ENCODE measurements at places on chromosomes 2 and 18.

DNA sequence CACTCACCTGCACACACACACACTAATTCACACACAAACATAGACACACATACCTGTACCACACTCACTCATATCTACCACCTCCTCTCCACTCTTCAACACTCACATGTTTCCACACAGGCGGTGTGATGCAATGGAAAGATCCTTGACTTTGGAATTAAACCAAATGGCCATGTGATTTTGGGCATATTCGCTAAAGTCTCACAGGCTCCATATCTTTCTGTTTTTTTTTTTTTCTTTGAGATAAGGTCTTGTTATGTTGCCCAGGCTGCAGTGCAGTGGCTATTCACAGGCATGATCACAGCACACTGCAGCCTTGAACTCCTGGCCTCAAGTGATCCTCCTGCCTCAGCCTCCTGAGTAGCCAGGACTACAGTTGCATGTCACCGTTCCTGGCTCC lies 91.1 kb upstream of the MEX3C start:
- DNase-seq = no peak

- DNase-seq = no peak
These were observed 27.5 kb downstream of the CDH20 start for GRCh38 chr18:61360404-61361383.

DNA sequence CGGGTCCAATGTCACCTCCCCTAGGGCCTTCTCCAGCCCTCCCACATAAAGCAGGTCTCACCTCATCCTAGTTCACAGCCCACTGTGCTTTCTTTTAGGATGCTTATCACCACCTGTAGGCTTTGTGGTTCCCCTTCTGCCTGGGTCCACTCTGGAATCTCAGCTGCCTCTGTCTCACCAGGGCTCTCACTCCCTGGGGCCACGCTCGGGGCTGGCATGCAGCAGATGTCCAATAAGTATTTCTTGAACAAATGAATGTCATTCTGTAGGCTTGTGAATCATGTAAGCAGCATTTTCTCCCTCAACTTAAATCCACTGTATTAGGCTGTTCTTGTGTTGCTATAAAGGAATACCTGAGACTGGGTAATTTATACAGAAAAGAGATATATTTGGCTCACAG lies 4.3 kb upstream of the SH3BP4 start:
- no peak for DNase-seq

GRCh38 chr2:185268651-185269050 lies 470.0 kb upstream of the FSIP2 start:
- DNase-seq = no peak

GRCh38 chr2:28868611-28869010 lies 1.5 kb downstream of the TRMT61B start:
- no peak for DNase-seq

DNA sequence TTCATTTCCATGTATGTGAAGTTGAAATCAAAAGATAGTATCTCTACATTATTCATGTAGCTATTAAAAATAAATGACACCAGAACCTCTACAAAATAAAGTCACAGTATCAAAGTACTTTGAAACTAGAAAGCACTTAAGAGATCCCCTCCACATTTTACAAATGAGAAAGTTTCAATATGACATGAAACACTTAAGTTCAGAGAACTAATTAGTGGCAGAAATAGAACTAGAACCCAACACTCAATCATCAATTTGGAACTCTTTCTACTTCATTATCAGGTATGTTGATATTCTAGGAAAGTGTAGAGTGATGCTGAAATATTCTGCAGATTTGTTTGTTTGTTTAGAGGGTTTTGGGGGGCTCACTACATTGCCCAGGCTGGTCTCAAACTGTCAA lies 145.6 kb downstream of the MEMO1 start:
- DNase-seq = no peak

DNA sequence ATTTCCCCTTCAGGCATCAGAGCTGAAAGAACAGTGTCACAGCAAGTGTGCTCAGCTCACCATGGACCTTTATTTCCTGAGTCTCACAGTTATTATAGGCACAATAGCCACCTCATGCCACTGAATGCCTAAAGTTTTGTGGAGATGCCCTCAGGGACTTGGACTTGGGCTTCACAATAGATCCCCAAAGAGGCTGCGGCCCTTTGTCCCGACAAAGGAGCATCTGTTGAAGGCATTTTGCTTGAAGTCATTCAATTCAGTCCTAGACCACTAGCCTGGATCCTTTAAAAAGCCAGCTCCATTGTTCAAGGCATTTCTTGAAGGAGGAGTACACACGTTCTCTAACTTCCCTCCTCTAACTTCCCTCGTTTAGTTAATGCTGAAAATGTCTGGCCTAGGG lies 125.4 kb downstream of the DCC start:
- no peak for DNase-seq

DNA sequence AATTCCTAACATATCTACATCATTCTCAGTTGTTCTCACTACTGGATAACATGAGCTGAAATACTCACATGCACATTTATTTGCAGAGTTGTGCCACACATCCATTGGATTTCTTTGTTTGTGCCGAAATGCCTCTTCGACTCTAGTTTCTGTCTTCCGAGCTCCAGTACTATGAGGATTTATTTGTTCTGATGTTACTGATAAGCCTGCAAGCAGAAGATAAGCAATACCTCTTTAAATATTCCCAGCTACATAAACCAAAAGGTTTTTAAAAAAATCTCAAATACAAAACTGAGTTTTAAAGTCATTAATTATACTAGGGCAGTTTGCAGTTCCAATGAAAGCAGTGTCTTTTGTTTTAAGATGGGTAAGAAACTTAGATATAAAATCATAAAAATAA lies 164.8 kb downstream of the ATAD2B start:
- DNase-seq = no peak

DNA sequence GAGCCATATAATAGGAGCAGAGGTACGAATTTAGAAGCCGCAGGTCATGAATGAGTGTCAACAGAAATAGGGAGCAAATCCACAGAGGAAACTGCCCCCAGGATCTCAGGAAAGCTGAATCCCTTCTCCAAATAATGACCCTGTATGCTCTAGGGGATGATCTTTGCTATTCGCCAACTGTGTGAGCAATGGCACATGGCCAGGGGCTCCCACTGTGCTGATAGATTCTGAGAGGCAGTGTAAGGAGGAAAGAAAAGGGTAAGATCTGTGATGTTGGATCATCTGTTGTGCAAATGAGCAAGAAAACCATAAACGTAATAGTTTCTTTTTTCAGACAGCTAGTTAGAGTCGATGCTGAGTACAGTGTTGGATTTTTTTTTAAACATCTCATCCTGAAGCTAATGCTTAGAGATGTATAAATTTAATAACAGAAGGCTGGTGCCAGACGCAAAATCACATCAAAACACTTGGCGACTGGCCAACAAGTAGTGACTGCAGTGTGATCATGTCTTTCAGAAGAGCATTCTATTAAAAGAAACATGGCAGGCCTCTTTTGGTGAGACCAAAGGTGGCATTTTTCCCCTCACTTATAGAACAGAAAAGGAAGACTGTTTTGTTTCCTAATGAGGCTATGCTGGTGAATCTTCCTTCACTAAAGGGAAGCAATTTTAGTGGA lies 77.4 kb downstream of the ABCA12 start:
- no peak for DNase-seq

DNA sequence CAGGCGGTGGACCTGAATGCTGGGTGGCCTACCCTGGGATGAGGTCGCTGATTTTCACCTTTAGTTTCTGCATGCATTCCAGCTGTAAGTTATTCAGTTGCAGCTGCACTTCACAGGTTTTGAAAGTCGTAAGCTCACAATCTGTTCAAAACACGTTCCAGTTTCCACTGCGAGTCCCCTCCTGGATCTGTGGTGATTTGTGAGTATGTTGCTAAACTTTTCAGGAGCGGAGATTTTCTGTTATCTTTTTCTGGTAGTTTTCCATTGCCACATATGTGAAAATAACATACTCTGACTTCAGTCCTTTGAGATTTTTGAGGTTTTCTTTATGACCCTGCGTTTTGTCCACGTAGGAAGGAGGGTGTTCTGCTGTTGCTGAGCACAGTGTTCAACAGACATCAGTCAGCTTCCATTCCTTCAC lies 102.1 kb downstream of the SNTG2 start:
- DNase-seq = no peak

- DNase-seq = no peak
These were observed 76.1 kb upstream of the MC4R start for GRCh38 chr18:60448487-60449267.

- no peak for DNase-seq
These were observed 43.4 kb upstream of the OTOF start for GRCh38 chr2:26521054-26521912.

DNA sequence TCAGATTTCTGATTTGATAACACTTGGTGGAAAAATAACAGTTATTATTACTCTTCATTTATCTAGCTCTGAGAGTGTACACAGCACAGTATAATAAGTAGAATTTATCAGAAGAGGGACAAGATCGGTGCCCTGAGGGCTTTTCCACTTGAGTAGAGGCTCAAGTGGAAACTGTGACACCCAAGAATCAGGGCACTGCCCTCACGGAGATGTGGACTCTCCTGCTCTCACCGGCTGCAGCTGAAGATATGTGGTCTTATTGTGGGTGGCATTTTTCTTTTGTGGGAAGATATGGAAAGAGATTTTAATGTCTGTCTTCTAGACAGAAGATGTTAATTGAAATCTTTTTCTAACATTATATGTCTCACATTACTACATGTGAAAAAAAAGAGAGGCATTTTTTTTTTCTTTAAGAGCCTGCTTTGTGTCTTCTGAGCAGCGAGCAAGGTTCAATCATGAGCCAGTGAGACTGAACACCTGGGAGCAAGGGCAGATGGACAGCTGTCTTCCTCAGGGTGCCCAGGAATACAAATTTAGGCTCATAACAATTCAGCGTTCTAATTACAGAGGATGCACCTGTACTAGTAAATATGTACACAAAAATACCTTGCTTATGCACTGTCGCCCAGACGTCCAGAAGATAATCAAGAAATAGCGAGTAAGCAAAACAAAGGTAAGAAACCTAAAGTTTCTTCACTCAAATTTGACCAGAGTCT lies 1098.2 kb upstream of the FANCL start:
- DNase-seq = no peak

DNA sequence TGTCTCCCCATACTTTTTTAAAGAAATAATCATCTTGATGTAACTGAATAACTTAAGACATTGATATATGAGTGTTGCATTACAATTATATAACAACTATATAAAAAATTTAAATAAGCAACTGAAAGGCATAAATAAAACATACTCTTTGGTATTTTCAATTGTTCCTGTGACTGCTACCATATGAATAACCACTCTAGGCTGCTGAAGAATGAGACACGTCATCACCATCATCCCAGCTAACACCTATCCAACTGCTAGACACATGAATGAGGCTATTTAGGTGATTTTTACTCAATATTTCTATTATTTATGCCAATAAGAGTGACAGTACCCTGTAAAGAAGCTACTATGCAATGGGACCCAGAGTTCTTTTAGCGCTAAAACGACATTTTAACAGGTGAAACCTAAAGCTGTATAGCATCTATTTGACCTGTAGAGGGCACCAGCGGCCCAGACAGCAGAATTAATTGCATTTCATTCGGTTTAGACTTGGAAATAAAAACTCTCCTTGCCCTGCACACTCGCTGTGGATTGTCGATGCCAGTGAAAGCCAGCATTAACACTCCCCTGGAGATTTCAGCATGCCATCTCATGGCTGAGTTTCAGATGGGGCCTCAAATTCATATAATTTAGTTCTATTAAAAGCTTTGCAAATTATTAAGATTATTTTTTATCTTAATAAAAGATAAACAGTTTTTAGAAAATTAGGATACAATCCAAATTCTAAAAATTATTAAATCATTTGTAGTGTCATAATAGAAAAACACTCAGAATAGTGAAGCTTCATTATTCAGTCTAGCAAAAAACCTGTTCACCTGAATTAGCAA lies 89.4 kb upstream of the MAP2 start:
- DNase-seq = peak; percentile 31

GRCh38 chr2:10514743-10515142 lies 66.6 kb upstream of the ODC1 start:
- no peak for DNase-seq

DNA sequence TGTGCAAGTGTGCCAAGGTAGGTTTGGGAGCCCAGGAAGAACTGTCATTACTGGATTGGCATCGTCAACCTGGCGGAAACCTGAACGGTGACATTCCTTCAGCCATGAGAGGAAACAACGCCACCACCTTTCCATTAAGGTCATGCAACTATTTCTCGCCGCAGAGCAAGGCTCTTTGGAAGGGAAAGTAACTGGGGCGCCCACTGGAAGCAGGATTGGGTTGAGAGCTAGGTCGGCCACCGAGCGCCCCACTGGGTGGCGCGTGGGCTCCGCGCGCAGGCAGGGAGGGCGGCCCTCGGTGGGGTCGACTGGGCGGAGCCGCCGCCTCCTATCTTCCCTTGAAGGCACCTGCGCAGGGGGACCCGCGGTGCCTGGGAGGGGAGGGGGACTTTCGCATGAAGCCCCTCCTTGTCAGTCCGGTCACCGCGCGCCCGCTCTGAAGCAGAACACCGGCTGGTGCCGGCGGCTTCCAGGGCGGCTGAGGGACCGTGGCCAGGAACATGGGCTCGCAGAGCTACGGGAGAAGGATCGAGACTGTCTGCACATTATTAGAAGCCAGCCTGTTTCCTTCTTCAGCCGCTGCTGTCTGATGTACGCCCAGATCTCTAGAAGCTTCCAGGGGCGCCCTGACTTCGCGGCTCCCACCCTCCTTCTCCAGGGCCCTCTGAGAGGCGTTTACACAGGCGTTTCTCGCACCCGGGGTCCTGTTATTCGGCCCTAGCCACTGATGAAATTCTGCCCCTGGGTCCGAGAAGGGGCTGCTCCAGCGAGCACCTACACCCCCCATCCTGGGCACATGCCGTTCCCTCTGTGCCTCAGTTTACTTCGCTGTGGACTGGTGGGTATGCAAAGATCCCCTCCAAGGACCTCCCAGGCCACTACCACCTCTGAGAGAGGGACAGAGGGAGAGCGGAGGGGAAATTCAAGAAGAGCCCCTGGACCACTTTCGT lies 27.3 kb upstream of the MAL start:
- DNase-seq = no peak

DNA sequence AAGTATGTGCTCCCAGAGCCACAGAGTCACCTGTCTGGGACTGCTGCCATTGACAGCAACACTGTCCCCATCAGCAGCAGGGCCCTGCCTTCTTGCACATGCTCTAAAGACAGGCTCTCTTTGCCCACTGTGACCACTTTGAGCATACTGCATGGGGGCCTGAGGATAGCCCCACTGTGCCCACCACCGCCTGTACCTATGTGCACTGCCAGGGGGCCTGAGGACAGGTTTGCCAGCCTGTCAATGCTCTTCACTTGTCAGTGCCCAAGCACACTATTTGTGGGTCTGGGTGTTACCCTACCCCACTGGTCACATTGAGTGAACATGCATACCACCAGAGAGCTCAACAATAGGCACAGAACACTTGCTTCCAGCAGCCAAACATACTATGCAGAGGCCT lies 1137.0 kb upstream of the FANCL start:
- DNase-seq = peak; percentile 18

DNA sequence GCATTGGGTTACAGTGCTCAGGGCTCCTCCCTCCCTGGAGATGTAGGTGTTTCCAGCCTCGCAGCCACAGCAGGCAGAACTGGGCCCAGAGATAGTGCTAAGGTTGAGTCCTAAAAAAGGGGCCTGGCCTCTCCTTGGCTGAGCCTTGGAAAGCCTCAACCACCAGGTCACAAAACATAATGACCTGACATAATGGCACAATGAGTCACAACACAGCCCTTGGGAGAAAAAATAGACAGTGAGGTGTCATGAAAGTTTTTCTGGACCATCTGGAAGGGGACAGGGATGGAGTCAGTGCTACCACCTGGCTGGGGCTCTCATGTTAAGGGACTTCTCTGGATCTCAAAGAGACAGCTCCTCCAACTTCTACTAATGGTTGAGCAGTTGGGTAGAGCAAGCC lies 92.4 kb upstream of the LCLAT1 start:
- DNase-seq = no peak
